GM13976 (cell line): ENCODE measurements at places on chromosomes 4 and X.

DNA sequence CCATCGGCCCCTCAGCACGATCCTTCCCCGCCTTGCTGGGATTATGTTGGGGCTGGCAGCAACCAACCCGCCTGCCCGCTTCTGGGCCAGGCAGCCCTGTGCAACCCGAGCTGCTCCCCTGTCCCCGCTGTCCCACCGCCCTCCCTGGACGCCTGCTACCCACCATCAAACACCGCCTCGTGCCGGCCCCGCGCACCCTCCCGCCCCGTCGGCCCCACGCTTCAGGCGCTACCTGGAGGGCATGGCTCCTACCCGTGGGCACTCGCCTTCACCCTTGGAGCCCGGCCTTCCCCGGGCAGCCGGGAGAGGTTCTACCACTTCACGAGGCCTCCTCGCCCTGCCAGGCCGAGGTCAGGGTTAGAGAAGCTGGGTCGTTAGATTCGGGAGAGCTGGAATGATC lies 37.0 kb downstream of the TKTL1 start:
- DNase-seq = no peak

DNA sequence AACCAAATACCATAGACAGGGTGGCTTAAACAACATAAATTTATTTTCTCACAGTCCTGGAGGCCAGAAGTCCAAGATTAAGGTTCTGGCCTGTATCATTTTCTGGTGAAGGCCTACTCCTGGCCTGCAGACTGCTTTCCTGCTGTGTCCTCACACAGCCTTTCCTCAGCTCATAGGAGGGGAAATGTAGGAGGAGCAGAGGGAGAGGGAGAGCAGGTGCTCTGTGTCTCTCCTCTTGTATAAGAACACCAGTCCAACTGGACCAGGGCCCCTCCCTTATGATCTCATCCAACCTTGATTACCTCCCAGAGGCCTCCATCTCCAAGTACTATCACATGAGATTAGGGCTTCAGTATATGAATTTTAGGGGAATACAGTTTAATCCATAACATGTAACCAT lies 34.3 kb downstream of the RAPGEF2 start:
- no peak for DNase-seq

DNA sequence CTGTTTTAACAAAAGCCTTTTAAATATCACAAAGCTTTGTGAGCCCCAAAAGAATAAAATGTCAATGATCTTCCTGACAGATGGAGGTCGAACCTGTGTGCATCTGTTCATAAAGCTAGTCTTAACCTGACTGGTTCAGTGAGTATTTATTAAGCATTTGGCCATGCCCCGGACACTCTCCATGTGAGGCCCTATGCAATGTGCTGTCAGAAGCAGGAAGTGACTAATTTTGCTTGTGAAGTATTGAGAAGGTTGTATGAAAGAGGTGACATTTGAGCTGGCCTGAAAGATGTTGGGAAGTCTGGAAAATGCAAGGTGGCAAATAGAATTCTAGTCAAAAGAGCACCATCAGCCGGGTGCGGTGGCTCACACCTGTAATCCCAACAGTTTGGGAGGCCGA lies 171.4 kb downstream of the MSL3 start:
- DNase-seq = no peak

- peak; percentile 25 for DNase-seq
Observed at GRCh38 chr4:6727943-6728250, 11.9 kb downstream of the BLOC1S4 start.

DNA sequence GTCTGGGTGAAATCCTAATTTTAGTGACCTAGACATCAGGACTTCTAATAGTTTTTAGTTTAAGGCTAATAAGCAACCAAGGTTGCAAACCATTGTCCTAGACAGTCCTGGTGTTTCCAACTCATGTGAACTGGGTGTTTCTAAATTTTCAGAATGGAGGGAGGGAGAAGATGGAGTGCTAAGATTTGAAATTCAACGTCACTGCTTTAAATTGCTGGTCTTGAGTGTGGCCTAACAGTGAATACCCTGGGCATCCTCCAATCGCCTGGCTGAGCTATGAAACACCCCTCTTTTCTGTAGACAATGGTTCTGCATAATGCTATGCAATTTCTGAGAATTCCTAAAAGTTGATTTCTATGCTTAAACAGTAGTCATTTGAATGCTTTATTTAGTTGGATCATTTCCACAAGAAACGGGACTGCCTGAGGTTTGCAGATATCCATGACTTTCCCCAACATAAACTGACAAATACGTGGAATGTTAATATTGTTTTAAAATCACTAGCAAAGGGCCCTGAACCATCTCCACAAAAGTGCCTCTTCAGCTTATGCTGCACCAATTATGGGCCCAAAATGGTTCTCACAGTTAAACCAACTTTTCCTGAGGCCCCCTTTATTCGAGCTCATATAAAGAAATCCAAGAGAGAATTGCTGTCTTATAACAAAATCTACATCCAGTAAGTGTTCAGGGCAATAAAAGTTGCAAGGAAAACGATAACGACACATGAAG lies 1.1 kb downstream of the FBXL5 start:
- DNase-seq = peak; percentile 40

DNA sequence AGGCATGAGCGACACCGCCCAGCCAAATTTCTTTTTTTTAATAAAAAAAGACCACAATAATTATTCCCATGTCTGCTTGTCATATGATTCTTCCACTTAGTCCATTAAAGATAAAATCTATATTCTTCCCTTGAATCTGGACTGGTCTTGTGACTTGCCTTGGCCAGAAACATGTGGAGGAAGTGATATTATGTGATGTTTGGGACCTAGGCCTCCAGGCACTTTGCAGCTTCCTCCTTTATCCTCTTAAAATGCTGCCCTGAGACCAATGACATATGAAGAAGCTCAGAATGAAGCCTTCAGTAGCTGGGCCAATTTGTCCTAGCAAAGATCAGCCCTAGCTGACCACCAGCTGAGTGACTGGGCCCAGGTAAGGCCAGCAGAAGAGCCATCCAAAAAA lies 250.0 kb downstream of the INPP4B start:
- DNase-seq = no peak

DNA sequence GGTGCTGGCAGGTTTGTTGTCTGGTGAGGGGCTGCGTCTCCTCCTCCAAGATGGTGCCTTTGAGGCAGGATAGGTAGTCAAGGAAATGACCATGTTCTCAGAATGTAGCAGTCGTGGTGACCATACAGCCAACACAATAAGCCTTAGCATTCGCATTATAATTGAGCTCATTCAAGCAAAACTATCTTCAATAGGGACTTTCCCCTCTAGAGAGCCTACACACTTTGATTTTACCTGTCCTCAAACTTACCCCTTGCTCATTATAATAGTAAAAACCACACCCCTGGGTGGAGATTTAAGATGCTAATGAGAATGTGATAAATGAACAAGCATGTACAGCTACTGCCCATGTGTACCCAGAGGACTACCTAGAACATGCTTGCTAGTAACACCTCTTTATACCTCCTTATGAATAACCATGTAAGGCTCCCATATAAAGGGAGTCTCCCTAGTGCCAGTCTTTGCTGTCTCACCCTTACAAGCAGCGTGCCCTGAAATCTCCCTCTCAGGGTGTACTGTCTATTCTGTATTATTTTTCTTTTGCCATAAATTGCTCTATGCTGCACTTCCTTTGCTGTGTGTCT lies 48.2 kb downstream of the FGFBP1 start:
- DNase-seq = no peak

DNA sequence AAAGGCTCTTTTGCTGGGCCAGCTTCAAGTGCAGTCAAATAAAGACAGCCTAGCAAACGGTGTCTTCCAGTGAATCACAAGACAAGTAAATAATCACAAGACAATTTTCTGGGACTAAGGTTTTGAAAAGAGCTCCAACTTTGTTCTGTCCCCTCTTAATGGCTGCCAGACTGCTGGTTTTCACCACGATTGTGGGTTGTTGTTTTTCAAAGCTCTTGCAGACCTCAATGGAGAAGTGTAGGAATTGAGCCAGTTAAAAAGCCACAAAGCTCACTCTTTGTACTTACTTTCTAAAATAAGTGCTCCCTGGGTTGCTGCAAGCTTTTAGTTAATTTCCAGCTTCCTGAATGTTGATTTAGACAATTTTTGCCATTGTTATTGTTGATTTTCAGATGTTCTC lies 405.8 kb upstream of the HTR2C start:
- no peak for DNase-seq

DNA sequence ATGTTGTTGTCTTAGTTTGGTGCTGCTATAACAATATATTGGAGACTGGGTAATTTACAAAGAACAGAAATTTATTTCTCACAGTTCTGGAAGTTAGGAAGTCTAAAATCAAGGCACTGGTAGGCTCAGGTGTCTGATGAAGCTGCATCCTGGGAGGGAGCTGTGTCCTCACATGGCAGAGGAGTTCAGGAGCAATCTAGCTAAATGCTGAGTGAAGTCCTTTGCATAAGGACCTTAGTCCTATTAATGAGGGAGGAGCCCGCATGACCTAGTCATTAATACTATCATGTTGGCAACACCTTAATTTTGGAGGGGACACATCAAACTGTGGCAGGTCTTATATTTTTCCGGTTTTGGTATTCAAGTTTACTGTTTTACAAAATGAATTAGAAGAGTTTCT lies 36.0 kb upstream of the NSUN7 start:
- no peak for DNase-seq

- DNase-seq = peak; percentile 7
Observed at GRCh38 chrX:85611926-85612325, 232.5 kb upstream of the POF1B start.

DNA sequence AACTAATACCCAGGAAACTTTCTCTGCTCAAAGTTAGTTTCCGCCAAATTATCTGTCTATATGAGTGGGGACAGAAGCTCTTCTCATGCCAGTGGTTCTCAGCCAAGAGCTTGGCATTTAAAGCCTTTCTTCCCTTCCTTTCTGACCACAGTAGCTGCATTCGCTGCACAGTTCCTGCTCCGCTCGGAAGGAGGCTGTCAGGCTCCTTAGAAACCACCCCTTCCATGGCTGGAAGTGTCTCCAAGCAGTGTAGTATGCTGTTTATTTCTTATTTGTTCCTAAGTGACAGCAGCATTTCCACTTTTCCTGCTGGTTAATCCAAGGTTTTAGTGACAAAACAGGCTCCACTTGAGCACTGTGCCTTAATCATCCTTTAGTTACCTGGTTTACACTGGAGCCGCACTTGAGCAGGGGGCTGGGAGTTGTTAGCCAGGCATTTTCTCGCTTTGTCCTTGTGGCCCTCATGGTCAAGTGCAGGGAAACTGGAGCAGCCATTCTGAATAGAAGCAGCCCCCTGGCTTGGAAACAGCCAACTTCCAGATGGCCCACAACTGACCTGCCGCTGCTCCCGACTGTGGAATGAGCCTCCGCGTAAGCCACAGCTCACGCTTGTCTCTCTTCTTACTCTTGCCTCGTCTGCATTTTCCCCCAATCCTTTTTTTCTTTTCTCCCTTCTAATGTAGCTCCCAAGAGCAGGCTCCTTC lies 739.4 kb upstream of the TENM3 start:
- no peak for DNase-seq

DNA sequence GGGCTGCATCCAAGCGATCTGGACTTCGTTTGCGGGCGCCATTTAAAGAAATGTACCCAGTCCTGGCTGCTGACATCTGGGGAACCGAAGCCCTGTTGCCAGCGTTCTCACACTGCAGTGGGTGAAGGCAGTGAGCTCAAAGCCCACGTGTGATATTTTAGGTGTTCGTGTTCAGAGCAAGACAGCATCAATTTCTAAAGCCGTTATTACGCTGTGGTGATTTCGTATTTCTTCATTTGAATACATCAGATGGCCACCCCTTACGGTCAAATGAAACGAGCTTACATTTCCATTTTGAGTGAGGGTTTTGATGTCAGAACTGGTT lies 376 bp upstream of the C4orf36 start:
- DNase-seq = no peak

GRCh38 chr4:183397741-183398297 lies 46.6 kb upstream of the CDKN2AIP start:
- DNase-seq = no peak

DNA sequence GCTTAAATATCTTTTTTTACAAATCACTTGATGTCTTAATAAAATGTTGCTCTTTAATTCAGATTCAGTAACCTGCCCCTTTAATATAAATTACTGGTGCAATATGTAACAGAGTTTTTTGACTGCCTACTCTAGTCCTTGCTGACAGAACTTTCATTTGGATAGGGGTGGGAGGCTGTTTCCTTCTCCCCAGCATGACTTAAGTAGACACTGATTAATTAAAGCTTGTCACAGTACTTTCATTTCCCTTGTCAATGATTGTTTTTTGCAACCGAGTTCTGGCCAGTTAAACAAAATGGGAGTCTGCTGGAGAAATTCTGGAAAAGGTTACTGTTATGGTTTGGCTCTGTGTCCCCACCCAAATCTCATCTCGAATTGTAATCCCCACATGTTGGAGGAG lies 37.3 kb upstream of the BBS12 start:
- no peak for DNase-seq

- no peak for DNase-seq
Observed at GRCh38 chrX:110428144-110428543, 69.5 kb downstream of the RTL9 start.

DNA sequence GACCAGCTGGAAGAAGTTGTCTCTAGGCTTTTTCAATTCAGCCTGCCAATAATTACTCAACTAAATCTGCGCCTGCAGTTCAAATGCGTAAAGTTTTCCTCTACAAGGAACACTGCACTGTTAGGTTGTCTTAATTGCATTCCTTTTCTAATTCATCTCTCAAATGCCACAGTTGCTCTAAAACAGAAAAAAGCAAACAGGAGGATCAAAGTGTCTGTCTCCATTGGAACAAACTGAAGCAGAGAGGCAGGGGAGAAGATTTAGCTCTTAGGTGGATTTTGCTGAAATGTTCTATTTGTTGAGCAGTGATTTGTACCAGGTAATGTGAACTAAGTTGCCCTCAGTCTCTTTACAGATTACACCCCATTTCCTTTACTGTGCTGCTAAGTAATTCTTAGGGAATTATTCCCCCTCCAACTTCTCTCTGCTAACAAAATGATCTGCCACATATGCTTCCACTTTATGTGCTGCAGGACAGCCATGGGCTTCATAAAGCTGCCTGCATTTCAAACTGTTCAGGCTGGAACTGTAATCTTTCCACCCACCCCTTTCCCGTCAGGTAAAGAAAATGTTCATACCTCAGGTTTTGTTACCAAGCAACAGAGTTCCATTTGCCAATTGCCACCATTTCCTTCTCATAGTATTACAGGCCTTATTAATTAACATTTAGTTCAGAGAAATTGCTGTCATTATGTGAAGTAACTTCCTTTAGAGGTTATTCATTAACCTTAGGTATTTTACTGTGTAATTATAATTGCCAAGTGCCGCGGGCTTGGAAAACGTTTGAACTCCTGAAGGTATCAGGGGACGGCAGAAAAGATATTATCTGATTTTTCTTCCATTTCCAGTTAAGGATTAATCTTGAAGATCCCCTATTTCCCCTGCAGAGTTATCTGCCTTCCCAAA lies 149.3 kb downstream of the SPRY1 start:
- no peak for DNase-seq

DNA sequence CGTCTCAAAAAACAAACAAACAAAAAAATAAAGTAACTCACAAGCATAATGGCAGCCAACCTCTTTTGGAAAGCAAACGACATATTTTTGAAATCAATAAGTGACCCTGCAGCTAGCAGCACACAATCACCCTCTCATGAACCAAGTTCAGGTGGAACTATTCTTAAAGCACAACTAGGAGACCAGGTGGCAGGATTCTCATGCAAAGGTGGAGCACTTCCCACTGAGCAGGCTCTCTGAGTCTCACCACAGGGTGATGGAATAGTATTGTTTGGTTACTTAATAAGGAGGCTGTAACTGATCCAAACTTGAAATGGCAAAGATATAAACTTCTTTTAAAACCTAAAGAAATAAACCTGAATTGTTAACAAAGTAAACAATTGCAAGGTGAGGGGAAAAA lies 1293.1 kb downstream of the PCDH19 start:
- no peak for DNase-seq
